ENCODE measurements at places on chromosomes 4 and X.

GRCh38 chr4:4519297-4519894 is 22.5 kb downstream of the STX18 start:
- no peak for DNase-seq

- no peak for DNase-seq
These were observed 12.8 kb downstream of the CYSLTR1 start for GRCh38 chrX:78314561-78314960.

GRCh38 chr4:6779667-6780565 is 2.6 kb upstream of the KIAA0232 start:
- no peak for DNase-seq

DNA sequence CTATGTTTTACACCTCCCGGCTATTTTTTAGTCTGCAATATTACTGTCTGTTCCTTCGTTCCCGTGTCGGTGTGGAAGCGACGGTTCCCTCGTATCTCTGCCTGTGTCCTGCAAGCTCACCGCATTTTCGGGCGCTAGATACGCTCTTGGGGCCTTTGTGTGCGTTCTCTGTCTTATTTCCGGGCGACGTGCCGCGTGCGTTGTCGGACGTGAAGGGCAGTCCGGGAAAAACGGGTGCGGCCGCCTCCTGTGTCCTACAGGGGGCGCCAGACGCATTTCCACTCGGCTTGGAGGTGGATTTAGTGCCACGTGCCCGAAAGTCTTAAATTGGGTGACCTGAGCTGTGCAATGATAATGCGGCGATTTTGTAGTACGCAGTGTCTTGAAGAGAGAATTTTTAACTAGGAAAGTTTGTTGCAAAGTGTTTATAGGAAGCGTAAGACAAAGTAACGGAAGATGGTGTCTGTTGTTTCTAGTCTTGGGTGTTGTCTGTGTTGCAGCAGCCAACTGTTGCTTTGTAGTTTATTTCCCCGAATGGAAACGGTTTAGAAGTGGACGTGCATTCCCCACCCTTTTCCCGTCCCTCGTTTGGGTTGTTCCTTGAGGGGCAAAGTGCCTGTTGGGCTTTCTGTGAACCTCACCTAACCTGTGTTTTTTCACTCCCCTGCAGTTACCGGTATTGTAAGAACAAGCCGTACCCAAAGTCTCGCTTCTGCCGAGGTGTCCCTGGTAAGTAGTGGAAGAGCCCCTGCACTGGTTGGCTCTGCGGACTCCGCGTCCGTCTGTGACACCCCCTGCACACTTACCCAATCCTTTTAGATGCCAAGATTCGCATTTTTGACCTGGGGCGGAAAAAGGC is 720 bp downstream of the RPL10 start:
- peak; percentile 68 for DNase-seq

DNA sequence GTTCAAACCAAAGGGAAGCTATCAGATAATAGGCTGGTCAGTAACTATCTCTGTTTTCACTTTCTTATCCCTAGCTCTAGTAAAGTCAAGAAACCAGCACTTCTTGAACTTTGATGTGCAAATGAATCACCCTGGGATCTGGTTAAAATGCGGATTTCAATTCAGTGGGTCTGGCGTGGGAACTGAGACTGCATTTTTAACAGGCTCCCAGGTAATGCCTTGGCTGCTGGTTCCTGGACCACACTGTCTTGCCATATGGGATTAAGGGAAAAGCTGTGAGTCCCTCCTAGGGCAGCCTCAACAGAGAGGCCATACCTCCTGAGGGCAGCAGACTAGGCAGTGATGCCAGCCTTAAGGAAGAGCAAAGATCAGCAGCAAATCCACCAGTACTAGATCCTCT is 1.7 kb downstream of the RNF175 start:
- no peak for DNase-seq

- no peak for DNase-seq
These were observed 2.1 kb downstream of the NUP62CL start for GRCh38 chrX:107204068-107204605.

GRCh38 chr4:184949020-184949419 is 69.3 kb upstream of the HELT start:
- DNase-seq, result no peak

- no peak for DNase-seq
These were observed 27.4 kb upstream of the CCSER1 start for GRCh38 chr4:90099812-90100211.

GRCh38 chr4:2630556-2631273 is 94.3 kb downstream of the FAM193A start:
- DNase-seq, result no peak

- DNase-seq, result no peak
These were observed 21.2 kb upstream of the PDE6B start for GRCh38 chr4:604131-604530.

- no peak for DNase-seq
These were observed 122.0 kb downstream of the CT47B1 start for GRCh38 chrX:120753413-120754251.

GRCh38 chr4:95594629-95595028 is 45.9 kb upstream of the UNC5C start:
- DNase-seq, result no peak

GRCh38 chr4:56102601-56103000 is 153.9 kb downstream of the CEP135 start:
- no peak for DNase-seq

Measured in stimulated activated CD4-positive, alpha-beta T cell treated with anti-CD3 and anti-CD28 coated beads, Interleukin-15, amount 100 ng/mL, for 1 hour (primary cell).